Right ventricle myocardium inferior (tissue), 1 donor: ENCODE measurements at places on chromosomes 7 and 10.

DNA sequence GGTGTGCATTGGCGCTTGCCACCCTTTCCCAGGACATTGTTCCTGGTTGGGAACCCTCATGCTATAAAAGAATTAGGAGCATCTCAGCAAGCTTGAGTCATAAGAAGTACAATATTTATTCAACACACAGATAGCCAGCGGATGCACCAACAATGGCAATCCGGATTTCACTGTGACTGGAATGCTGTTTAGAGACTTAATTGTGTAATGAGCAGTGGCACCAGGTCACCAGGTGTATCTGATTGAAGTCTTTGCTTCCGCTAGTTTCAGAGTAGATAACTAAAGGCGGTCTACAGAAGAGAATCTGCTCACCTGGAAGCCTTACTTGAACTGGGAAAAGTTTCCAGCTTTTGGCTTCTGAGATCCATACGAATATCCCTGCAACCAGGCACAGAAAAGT is 772.3 kb upstream of the GHITM start:
- no peak for DNase-seq

GRCh38 chr7:144835155-144835611 is 670 bp downstream of the TPK1 start:
- peak; percentile 70 for DNase-seq

- no peak for DNase-seq
Observed at GRCh38 chr10:116974456-116975005, 30.5 kb downstream of the SHTN1 start.

DNA sequence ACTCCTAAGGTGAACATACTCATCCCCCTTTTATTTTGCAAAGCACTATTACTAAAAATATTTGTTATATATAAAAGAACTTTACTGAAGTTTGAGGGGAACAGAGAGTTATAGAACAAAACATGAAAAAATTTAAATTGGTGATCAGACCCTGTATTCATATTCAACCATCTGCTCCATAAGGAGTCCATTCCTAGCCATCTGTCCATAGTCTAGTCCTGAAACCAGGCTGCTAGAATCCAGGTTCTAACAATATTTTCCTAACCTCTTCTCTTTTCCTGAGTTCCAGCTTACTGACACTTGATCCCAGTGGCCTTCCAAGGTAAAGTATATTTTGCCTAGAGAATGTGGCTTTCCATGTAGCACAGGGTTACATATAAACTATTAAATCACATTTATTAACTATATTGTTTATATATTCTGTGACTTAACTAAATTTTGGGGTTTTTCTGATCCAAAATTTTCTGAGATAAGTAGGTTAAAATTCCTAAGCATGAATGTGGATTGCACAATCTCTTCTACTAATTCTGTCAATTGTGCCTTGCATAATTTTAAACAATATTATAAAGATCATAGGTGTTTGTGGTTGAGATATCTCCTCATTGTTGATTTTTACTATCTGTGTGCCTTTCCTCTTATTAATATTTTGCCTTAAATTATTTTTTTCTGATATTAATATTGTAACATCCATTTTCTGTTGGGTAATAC is 137.6 kb upstream of the MAGI2 start:
- DNase-seq = no peak

DNA sequence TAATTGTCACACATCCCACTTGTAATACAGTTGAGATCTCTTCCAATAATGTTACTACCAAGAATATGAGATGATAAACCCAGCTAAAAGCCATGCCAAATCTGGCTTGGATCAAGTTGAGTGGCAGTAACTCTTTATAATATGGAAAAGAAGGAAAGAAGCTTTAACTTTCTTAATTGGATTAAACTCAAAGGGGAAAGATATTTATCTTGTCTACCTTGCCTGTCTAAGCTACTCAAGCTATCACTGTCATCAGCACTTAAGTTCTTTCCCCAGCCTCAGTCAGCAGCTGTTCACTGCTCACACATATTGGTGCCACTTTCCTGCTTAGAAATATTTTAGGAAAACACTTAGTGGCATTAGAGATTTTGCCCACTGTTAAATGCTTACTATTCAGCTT is 350.7 kb downstream of the IPMK start:
- DNase-seq = no peak

DNA sequence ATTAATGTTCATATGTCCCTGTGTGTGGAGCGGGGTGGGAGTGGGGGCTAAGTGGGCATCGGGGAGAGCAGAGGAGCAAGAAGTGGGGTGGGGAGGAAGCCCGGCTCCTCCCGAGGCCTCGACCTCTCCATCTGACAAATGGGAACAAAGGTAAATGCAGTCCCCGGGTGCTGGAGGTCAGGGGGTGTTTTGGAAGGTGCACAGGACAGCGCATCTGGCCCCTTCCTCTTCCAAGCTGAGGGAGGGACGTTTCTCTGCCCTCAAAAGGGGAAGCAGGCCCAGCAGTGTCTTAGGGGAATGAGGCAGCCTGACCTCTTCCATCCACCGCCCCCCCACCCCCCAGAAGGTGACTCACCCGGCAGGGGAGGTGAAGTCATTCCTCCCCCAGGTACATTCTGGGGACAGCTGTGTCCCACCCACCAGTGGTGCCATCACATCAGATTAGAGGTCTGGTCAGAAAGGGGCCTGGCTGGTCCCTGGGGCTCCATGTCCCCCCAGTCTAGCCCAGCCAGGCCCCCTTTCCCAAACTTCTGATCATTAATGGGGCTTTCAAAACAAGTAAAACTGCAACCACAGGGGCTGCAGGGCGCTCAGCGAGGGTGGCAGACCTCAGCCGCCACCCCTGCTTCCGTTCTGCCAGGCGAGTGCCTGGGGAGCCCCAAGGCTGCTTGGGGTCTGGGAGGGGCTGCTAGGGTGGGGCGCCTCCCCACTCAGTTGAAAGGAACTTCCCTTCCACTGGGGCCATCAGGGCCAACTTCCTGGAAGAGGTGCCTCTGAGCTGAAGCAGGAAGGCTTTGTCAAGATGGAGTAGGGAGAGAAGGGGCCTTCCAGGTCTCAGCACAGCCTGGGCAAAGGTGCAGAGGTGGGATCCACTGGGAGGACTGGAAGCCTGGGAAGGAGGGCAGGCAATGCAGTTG is 10.8 kb downstream of the LFNG start:
- DNase-seq = peak; percentile 80

DNA sequence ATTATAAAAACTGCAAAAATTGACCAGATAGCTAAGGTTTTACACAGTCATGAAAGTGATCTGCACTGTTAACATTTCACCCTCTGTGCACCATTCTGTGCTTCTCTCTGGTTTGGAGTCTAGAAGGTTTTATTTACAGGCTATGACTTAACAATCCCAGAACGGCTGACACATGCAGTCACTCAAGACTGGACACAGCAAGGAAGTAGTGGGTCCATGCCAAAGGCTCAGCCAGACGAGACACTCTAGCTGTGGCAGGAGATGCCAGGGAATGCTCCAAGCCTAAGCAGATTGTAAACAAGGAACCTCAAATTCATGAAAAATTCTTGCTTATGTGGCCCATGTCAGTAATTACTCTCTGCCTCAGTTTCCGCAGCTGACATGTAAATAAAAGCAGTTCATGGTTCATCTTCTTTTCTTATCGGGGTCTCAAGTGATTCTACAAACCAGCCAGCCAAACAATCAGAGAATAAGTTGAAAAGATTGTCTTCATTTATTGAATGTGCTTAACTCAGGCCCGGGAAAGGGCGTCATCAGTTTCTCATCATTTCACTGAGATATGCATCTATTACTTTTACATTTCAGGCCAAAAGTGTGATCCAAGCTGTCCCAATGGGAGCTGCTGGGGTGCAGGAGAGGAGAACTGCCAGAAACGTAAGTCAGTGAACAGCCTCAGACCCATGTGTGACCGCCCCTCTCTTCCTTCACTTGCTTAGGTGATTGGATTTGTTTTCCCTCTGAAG is 132.1 kb downstream of the EGFR start:
- peak; percentile 56 for DNase-seq

GRCh38 chr10:106525835-106526234 is 638.7 kb downstream of the SORCS1 start:
- DNase-seq = no peak
